HCT116 (cell line): ENCODE measurements at places on chromosomes 7 and 10. TPM values are rescaled to one million over a fixed set of nuclear protein-coding genes. Genes with fewer than 3 reads are reported as not detected.

GRCh38 chr7:130903358-130903974 is 169.5 kb upstream of the KLF14 start:
- H3K4me1 ChIP-seq: peaks cover 99% of the 10 kb centered on the region
- H3K36me3 ChIP-seq: no peaks in the 10 kb centered on the region
- DNase-seq: no peak
- H3K27me3 ChIP-seq: no peaks in the 10 kb centered on the region
- peak overlapping the region; percentile 99 for H3K27ac ChIP-seq

DNA sequence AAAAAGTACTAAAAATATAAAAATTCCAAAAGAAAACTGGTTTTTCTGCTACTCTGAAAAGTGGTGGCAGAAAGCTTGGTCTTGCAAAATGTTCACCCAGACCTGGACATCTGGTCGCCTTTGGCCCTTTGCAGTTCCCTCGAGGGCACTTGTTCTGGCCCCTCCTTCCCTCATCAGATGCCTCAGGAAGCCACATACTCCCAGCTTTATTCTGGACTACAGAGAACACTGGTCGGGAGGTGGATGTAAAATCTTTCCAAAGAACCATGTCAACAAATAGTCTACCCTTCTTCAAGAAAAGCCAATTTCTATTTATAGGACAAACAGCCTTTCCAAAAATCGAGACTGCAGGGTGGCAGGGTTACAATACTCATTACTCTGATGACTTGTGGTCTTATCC is 726.1 kb downstream of the TNS3 start:
- H3K27ac ChIP-seq: no peak overlapping the region
- H3K27me3 ChIP-seq: no peaks in the 10 kb centered on the region
- no peaks in the 10 kb centered on the region for H3K4me1 ChIP-seq
- H3K4me3 ChIP-seq: no peak overlapping the region

DNA sequence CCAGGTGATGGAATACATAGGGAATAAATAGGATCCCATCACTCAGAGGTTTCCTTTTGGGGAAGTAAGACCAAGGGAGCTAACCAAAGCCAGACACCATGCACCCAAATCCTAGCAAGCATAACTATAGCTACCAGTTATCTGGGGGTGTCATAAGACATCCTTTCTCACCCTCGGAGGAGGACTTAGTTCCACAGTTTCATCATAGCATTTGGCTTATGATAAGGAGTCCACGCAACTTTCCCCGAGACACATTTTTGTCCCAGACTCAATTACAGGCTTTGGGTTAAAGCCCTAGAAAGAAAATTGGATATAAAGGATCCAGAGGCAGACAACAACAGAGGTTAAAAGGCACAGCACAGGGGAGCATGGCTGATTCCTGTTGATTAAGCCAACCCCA is 442.9 kb downstream of the HTR7 start:
- H3K4me3 ChIP-seq: no peak overlapping the region
- H3K4me1 ChIP-seq: no peaks in the 10 kb centered on the region
- H3K36me3 ChIP-seq: 0 out of 2 replicates have a peak, but pooled peaks cover 3% of the 10 kb centered on the region
- no peaks in the 10 kb centered on the region for H3K27me3 ChIP-seq

HOXA9 gene
- 91.0 TPM for total RNA-seq

WNT2 gene
- total RNA-seq: 0.12 TPM
